ENCODE measurements at places on chromosomes 1 and 21. TPM values are rescaled to one million over a fixed set of nuclear protein-coding genes. Genes with fewer than 3 reads are reported as not detected.

IGSF8 gene
- total RNA-seq: 61.0 TPM

RCOR3 gene
- total RNA-seq: 9.8 TPM

OR10Z1 gene
- not detected for total RNA-seq

ICOSLG gene
- 1.2 TPM for total RNA-seq

TENT5C gene
- total RNA-seq: 0.24 TPM

SHCBP1L gene
- total RNA-seq: not detected
